ENCODE measurements at places on chromosomes 5 and 9.

- no peak for DNase-seq
These were observed 169.6 kb downstream of the RORB start for GRCh38 chr9:74666625-74667316.

GRCh38 chr5:143040622-143041021 is 270.4 kb downstream of the ARHGAP26 start:
- DNase-seq, result no peak

GRCh38 chr5:98341038-98342032 is 432.1 kb upstream of the RGMB start:
- peak; percentile 83 for DNase-seq

- peak; percentile 71 for DNase-seq
These were observed 122.9 kb upstream of the DAB2 start for GRCh38 chr5:39547553-39548154.

- no peak for DNase-seq
These were observed 63.5 kb upstream of the KLF9 start for GRCh38 chr9:70477907-70478480.

DNA sequence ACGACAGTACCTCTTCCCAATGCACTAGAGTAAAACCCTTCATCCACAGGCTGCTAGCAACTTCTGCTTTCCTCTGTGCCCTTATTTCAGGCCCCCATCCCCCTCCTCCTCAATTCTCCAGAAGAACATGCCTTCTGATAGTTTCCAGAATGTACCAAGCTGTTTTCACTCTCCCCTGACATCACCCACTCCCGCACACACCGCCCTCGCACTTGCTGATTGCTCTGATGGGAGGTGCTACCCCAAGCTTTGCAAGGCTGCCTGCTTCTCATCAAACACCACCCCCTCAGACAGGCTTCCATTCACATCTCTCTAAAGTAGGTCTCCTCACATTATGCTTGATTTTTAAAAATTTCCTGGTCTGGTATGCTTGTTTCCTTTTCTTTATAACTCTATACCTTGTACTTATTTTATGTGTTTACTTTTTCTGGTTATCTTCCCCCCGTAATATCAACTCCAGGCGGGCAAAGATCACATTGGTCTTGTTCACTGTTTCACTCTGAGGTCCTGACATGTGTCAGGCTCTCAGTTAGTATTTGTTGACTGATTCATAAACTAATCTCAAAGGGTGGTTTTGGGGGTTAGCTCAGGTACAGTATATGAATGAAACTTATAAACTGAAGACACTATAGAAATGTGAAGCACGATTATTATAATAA is 91.0 kb upstream of the C9orf72 start:
- no peak for DNase-seq

GRCh38 chr5:142587354-142587965 is 98.4 kb downstream of the FGF1 start:
- DNase-seq, result no peak

GRCh38 chr5:105146867-105147266 is 1584.3 kb upstream of the NUDT12 start:
- no peak for DNase-seq

DNA sequence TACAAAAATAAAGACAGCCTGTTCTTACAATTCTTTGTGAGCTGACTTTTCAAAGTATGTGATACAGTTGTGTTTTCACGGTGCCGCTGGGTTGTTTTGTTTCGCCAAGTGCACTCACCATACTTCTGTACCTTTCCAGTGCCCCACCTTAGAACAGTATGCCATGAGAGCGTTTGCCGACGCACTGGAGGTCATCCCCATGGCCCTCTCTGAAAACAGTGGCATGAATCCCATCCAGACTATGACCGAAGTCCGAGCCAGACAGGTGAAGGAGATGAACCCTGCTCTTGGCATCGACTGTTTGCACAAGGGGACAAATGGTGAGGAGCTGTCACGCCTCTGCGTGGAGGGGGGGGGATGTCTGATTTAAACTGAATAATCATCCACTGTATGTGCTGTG is 12.9 kb downstream of the CCT5 start:
- DNase-seq, result no peak

- DNase-seq, result no peak
These were observed 75.8 kb upstream of the WWC1 start for GRCh38 chr5:168215646-168216045.

- DNase-seq, result peak; percentile 45
These were observed 46.1 kb upstream of the RIC1 start for GRCh38 chr9:5582835-5583195.

GRCh38 chr9:37436540-37436939 is 14.0 kb downstream of the GRHPR start:
- no peak for DNase-seq

DNA sequence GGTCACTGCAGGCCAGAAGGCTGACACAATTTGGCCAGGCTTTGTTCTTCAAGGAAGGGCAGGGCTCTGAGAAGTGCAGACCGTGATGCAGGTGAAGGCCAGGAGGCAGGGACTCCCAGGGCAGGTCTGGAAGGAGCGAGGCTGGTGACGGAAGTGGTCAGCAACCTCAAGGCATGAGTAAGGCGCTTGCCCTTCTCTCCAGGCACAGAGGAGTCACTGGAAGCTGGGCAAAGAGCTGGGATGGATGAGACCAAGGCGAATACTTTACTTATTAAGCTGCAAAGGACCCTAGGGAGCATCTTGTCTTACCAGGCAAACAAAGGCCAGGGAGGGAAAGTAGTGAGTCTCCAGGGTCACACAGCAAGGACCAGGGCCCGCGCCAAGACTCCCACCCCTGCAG is 18.6 kb downstream of the IRF1 start:
- DNase-seq, result no peak

DNA sequence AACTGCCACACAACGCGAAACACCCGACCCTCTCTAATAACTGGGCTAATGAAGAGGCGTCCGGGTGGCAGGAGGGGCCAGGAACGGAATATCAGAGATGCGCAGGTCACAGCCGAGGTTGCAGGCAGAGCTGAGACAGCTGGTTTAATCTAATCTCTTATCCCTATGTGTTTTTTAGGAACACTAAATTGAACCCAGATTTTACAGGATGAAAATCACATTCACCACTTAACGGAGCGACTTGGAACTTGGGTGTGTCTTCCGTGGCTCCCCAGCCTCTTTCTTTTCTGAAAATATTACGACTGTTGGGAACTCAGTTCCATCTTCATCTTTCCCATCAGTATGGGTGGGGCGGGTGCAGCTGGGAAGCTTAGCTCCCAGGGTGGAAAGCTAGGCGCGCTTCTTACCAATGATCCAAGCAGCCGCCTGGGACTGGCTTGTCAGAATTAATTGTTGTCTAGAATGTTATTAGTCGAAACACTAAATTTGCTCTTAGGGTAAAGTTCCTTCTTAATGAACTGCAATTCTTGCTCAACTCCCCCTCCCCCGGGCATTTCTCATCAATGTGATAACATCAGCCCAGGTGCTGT is 92.5 kb downstream of the IRX2 start:
- DNase-seq, result no peak

- no peak for DNase-seq
These were observed 955 bp downstream of the CDH6 start for GRCh38 chr5:31194468-31194813.

DNA sequence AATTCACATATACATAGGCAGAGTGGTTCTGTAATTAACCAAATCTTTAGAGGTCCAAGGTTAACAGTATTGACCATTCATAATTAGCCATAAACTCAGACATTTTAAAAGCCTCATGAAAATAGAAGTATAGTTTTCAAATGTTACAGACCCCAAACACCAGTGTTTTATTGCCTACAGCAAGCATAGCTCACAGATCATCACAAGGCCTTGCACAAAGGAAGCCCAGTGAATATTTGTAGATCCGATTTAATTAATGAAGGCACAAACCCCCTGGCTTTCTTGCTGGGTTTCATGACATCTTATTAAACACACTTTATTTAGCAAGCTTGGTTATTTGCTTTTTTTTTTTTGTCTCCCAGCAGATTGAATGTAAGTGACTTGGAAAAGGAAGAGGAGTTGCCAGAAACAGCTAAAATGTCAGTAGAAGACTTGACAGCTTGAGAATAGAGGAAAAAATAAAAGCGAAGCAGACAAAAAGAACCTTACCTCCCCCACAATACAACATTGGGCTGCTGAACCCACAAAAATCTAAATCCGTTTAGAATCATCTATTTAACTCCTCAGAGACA is 283.9 kb upstream of the TNC start:
- no peak for DNase-seq
